GM13977 (cell line): ENCODE measurements at places on chromosomes 2 and 18.

GRCh38 chr2:35548171-35548570, 807.4 kb upstream of the CRIM1 start:
- DNase-seq: no peak

DNA sequence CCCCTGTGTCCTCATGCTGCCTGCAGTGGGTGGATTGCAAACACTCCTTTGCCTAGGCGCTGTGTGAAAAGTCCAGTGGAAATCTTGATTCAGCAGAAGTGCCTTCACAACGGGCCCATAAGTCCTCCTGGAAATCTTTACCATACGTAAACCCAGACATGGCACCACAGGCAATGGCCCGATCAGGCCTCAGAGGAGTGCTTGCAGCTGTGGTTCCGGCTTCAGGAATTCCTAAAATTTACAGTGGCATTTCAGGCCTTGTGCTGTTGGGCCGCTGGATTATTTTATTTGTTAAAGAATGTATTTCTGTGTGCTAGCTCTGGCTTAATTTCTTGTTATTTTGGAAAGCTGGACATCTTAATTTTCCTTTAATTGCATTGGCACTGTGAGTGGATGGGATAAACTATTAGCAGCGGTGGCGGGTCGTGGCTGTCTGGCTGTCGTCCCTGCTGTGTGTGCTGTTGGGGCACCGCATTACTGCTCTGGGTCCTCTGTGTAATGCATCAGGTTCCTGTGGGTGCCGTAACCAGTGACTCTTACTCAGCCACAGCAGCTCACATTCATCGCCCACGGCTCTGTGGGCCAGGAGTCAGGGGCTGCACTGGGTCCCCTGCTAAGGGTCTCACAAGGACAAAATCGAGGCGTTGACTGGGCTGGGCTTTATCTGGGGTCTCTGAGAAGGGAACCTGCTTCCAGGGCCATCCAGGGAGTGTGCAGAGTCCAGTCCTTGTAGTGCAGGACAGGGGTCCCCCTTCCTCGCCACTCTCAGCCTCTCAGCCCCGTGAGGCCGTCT, 73.1 kb downstream of the RTP5 start:
- no peak for DNase-seq

GRCh38 chr2:132991471-132992045, 321.6 kb upstream of the LYPD1 start:
- no peak for DNase-seq

DNA sequence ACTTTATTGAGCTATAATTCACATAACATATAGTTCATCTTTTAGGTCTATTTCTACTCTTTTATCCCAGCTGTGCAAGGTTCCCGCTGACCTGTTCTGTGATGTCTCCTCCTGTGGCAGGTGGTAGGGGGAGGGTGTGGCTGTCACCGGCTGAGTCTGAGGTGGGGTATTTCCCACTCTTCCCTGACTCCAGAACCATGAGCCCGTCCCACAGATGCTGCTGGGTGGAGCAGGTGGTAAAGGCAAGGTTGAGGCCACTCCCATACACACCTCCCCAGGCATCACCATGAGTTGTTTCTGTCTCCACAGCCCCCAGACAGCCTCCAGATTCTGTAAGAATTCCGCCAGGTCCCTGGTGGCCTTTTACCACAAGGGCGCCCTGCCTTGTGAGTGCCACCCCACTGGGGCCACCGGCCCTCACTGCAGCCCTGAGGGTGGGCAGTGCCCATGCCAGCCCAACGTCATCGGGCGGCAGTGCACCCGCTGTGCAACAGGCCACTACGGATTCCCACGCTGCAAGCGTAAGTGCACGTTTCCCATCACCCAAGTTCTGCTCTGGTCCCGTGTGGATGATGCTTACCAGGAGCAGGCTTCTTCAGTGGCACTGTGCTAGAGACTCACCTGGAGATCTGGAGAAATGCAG, 156.9 kb downstream of the LAMA3 start:
- DNase-seq: no peak

DNA sequence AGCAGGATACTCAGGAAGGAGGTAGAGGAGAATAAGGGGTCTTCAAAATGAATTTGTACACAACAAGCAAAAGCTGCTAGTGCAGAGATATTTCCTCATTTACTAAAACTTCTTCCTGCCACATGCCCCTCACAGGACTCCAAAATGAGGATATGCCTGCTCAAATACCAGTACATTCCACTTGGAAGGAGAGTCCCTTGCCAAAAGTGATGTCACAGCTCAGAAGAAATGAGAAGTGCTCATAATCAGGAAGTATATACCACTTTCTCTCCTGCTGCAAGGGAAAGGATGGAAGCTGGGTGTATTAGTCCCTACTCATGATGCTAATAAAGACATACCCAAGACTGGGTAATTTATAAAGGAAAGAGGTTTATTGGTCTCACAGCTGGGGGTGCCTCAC, 87.7 kb upstream of the FSHR start:
- DNase-seq: no peak

DNA sequence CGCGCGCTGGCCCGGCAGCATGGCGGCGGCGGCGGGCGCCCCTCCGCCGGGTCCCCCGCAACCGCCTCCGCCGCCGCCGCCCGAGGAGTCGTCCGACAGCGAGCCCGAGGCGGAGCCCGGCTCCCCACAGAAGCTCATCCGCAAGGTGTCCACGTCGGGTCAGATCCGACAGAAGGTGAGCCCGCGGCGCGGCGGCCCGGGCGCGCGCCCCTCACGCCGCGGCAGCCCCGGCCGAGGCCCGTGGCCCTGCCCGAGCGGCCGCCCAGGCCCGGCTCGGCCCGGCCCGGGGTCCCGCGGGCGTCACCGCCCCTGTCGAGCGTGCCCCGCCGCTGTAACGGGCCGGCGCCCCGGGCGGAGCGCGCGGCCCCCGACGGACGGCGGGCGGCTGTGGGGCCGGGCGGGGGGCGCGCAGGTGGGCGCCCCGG, 218 bp downstream of the DGKD start:
- no peak for DNase-seq

DNA sequence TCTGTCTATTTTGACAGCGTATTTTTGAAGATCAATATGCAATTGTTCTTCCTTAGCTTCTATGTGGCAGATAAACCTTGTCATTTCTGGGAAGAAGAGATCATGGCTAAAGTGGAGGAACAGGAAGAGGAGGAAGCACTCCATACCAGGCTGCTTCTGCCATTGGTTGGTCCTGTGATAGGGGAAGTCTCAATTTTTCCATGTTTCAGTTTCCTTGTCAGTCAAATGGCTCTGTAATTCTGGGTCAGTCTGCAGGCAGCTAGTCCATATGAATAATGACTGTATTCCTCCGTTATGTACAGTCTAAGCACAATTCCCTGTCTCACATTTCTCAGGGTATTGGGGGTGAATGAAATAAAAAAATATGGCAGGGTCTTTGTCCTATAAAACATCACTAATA, 277.6 kb upstream of the CXCR4 start:
- no peak for DNase-seq

DNA sequence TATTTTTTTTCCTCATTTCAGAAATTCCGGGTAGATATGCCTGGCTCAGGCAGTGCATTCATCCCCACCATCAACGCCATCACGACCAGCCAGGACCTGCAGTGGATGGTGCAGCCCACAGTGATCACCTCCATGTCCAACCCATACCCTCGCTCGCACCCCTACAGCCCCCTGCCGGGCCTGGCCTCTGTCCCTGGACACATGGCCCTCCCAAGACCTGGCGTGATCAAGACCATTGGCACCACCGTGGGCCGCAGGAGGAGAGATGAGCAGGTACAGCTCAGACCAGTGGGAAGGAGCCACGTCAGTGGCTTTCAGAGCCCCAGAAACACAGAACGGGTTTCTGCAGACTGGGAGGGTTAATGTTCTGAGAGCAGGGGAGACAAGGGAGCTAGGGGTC, 11.4 kb downstream of the FOSL2 start:
- no peak for DNase-seq

DNA sequence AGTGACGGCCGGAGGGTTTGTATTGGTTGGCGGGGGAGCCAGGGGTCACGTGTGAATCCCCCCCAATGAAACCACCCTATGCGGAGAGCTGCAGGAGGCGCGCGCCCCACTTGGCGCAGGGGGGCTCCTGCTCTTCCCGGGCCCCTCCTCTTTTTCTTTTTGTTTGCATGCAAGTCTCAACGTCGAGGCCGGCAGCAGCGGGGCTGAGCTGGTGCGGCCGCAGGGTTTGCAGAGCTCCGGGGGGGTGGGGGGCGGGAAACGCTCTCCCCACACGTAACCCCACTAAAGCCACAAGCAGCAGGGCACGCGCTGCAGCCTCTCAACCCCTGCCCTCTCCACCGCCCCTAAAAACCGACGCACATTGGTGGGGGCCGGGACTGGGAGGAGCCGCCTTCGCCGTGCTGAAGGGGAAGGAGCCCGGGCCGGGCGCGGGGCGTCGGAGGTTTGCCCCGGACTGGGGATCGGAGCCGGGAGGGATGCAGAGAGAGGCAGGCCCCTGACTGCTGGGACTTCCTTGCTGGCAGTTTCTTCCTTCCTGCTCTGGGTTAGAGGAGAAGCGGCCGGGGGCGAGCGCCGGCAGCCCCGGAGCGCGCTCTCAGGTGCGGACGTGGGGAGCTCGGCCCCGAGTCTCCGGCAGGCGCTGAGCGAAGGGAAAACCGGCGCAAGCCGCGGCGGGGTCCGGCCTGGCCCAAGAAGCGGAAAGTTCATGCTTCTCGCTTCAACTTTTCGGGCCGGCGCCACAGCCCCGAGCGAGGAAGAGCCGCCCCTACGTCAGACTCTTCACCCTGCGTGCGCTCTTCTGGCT, 864 bp downstream of the LBH start:
- DNase-seq: peak; percentile 85

GRCh38 chr2:206480161-206480560, 36.8 kb downstream of the ADAM23 start:
- DNase-seq: no peak

- no peak for DNase-seq
Measured at GRCh38 chr2:120001471-120001870, 11.4 kb upstream of the EPB41L5 start.

DNA sequence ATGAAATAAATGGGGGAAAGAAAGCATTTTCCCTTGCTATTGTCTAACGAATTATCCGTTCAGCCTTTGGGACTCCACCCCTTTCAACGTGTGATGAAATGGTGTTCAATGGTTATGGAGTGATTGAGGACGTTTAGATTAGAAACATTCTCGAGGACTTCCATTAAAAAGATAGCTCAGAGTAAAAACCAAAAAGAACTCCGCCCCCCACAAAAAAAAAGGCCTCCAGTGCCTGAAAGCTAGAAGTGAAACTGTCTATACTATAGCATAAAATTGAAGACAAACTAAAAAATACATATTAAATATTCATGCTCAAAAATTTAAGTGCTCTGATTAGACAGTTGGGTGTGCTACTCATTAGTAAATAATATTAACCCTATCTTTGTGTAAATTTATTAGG, 3.0 kb upstream of the ZNF516 start:
- DNase-seq: no peak

DNA sequence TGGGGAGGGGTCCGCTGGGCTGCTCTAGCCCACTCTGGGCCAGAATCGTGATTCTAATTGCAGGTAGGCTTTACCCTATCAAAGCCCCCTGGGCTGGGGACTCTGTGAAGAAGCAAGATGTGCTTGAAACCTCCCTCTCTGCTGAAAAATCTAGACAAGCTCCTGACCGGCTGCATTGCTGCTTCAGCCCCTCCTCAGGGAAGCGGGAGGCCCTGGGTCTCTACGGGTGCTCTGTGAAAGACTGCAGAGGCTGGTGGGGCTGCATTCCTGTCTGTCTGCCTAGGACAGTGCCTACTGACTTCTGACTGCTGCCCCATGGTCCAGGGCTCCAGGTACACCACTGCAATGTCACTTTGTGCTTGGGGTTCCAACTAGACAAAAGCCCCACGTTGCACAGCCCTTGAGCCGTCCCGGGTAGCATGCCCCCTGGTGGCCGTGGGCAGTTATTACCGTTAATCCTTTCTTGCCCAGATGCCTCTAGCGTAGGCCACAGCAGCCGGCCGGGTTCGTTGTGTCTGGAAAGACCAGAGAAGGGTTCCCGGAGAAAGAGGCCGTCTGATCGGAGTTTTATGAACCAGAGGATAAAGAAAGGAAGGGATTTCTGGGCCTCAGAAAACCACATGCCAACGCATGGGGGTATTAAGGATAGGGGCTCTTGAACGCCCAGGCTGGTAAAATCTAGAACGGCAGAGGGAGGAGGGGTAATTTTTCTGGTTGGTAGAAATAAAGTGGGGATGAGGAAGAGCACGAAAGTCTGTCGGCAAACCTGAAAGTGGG, 15.9 kb upstream of the C1QL2 start:
- DNase-seq: peak; percentile 71

GRCh38 chr2:209209943-209210342, 213.9 kb upstream of the MAP2 start:
- DNase-seq: no peak

GRCh38 chr2:144780983-144781382, 261.1 kb upstream of the ZEB2 start:
- no peak for DNase-seq

GRCh38 chr2:224838335-224838734, 122.2 kb upstream of the CCDC195 start:
- DNase-seq: no peak

- no peak for DNase-seq
Measured at GRCh38 chr18:23877371-23877770, 137.2 kb upstream of the TTC39C start.

GRCh38 chr2:191036363-191036762, 22.4 kb upstream of the STAT1 start:
- no peak for DNase-seq

DNA sequence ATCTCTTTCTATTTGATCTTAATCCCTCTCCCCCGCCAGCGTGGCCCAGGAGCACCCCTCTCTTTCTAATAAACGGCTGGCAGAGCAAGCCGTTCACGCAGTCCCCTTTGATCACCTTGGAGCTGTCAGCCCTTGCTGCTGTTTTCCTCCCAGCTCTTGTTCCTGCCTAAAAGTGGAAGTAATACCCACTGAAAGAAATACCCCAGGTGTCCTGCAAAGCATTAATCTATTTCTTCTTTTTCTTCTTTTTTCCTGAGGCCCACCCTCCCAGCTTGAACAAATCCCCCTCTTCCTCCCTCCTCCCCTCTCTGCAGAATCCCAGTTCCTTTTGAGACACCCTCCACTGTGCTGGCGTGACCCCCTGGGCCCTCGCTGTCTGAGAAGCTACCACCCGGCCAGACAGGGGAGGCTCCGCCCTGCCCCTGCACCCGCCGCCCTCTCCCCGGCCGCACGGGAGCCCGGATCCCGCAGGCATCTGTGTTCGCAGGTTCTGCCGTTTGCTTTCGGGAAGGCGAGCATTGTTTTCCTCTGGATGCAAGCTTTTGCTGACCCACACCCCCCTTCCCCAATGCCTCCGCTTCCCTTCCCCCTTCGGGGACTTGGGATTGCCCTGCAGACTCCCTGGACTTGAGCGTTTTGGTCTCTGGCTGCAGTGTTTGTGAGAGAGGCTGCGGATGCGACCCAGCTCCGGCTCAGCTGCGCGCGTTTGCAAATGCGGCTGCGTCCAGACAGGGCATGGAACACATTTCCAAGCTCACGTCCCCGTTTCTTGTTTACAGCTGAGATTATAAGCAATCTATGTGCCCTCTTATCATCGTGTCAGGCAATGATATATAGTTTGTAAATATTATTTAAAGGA, 631.5 kb downstream of the NYAP2 start:
- peak; percentile 11 for DNase-seq

GRCh38 chr2:127646487-127647241, 711 bp downstream of the GPR17 start:
- no peak for DNase-seq

- DNase-seq: no peak
Measured at GRCh38 chr18:68467957-68468356, 247.0 kb downstream of the TMX3 start.
